ENCODE measurements at places on chromosomes 16 and 17. TPM values are rescaled to one million over a fixed set of nuclear protein-coding genes. Genes with fewer than 3 reads are reported as not detected.

Gene FBXL16
- 1.5 TPM for total RNA-seq

- DNase-seq, result no peak
Observed at GRCh38 chr16:66605979-66606751, 1.7 kb downstream of the CMTM3 start.

- DNase-seq, result no peak
Observed at GRCh38 chr16:54055864-54056263, 230.7 kb downstream of the IRX3 start.

- no peak for DNase-seq
Observed at GRCh38 chr16:23836078-23836403, 258 bp downstream of the PRKCB start.

DNA sequence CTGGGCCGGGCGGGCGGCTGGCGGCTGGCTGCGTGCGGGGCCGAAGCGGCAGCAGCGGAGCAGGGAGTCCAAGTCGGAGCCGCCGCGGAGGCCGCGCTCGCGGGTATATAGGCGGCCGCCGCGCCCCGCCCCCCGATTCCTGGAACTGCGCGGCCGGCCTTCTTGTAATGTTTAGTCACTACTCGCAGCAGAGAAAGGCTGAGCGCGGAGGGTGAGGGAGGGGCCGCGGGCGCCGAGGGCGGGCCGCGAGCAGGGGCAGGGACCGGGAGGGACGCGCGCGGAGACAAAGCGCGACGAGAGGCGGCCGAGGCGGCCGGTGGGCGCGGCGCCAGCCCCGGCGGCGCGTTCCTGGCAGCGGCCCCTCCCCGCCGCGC is at the start of gene SOCS3:
TSS of gene SOCS3 (minus strand) at position 81 of the 374 bp plus-strand sequence. CDS start 982 bp downstream, outside the sequence.
- DNase-seq, result peak; percentile 99

Gene CEP112
- 19.6 TPM for total RNA-seq

DNA sequence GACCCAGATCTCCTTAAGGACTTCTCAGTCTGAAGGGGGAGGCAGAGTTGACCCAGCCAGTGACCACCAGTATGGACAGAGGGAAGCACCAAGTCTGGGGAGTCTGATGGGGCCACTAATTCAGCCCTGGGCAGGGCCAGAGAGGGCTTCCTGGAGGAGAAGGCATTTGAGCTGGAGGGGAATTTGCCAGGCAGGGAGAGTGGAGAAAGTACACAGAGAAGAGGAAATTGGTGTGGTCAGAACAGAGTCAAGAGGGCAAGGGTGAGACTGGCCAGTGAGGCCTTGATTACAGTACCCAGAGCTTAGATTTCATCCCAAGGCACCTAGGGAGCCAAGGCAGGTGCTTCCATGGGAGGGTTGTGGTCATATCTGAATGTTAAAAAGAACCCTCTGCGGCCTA is 36.3 kb downstream of the MYO15A start:
- no peak for DNase-seq

Gene BCL6B
- 8.8 TPM for total RNA-seq

Gene OR1F1
- total RNA-seq, result not detected

Gene GPR139
- not detected for total RNA-seq

Gene GAST
- not detected for total RNA-seq

- DNase-seq, result no peak
Observed at GRCh38 chr16:48459167-48459566, 74.0 kb upstream of the SIAH1 start.

DNA sequence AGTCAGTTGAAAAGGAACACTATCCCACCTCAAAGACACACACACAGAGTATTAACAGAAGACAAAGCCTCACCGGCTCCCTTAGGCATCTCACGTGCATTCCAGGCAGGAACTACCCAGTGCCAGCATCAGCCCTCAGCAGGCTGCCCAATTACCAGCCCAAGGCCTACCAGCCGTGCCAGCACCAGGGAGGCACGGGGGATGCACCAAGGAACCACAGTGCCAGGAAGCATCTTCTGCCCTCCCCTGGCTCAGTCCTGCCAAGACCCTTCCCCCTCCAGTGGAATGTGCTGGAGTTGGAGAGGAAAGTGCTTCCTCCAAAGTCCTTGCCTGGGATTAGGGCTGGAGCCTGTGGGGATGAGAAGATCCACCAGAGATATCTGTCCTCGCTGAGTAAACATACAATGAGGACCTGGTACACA is 11.0 kb upstream of the KRT19 start:
- no peak for DNase-seq

DNA sequence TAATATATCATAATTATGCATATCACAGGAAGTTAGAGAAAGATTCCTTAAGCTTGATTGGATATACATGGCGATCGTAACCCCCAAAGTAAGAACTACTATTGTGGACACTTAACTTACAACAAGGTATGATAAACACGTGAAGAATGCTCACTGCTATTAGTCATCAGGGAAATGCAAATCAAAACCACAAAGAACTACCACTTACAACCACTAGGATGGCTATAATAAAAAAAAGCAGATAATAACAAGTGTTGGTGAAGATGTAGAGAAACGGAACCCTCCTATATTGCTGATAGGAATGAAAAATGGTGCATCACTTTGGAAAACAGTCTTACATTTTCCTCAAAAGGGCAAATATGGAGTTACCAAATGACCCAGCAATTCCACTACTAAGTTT is 265.9 kb downstream of the SLC39A11 start:
- DNase-seq, result no peak

- no peak for DNase-seq
Observed at GRCh38 chr17:69757688-69758430, 317.2 kb upstream of the KCNJ16 start.

DNA sequence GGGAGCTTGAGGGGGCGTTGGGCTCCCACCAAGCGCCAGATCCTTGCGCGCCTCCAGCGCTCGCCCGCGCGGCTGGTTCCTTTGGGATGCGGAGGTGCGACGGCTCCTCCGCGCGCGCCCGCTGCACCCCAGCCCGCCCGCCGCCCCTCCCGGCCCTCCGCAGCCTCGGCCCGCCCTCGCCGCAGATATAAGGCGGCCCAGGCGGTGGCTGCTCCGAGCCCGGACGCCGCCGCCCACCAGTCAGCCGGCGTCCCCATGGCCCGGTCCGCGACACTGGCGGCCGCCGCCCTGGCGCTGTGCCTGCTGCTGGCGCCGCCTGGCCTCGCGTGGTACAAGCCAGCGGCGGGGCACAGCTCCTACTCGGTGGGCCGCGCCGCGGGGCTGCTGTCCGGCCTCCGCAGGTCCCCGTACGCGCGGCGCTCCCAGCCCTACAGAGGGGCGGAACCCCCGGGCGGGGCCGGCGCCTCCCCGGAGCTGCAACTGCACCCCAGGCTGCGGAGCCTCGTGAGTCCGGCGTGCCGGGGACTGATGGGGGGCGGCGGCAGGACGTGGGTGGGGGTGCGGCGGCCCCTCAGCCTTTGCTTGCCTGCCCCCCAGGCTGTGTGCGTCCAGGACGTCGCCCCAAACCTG is at the start of gene NPB:
TSS of gene NPB (plus strand) at position 216 of the 630 bp plus-strand sequence. CDS start at position 256, 40 bp downstream.
- DNase-seq, result no peak

Gene HEXD
- 14.3 TPM for total RNA-seq

DNA sequence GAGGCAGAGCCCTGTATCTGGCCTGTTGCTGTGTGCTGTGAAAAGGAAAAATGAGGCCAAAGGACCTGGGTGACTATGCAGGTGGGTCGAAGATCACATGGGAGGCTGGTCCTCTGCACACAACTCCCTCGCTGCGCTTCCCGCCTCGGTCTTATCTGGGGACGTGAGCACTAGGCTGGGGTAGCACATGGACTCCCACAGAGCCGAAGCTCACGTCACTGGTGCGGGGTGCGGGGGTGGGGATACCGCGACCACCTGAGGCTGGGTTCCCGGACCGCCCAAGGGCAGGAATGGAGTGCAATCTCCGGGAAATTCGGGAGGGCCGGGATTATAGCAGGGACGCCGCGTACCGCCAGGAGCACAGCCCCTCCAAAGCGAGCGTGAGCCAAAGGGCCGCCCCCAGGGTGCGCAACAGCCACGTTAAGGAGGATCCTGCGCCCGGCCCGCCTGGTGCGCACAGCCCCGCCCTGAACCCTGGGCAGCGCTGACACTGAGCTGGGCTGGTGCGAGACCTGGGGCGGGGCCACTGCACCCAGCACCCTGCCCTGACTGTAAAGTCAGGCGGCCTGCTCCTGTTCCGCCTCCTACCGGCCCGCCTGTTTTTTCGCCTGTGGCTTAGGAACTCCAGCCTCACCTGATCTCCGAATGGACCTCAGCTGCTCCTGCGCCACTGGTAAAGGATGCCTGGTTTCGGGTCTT is 4.8 kb downstream of the MT1A start:
- DNase-seq, result no peak

DNA sequence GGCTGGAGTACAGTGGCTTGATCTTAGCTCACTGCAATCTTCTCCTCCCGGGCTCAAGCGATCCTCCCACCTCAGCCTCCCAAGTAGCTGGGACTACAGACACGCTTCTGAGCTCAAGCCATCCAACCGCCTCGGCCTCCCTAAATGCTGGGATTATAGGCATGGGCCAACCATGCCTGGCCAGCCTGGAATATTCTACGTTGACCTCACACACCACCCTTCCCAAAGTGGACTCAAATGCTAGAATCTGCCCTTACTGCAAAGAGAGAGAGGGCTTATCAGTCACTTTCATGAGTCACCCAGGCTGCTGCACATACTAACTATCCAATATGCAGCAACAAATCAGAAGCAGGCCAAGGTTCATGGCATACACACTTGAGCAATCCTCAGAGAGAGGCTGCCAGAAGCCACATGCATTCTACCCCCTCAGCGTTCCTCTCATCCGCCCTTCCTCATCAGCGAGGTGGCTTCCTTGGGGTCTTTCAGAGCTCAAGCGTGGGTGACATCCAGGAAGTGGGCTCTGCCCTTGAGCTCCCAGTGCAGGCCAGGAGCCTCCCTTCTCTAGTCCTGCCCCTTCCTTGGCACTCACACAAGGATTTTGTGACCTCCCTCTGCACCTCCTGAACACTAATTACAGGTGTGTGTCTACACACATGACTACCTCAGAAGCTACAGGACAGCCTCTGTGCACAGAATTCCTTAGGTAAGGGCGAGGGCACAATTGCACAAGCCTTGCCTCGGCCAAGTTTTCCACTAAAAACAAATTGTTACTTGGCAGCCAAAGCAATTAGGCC is 24.8 kb upstream of the SIAH1 start:
- no peak for DNase-seq

DNA sequence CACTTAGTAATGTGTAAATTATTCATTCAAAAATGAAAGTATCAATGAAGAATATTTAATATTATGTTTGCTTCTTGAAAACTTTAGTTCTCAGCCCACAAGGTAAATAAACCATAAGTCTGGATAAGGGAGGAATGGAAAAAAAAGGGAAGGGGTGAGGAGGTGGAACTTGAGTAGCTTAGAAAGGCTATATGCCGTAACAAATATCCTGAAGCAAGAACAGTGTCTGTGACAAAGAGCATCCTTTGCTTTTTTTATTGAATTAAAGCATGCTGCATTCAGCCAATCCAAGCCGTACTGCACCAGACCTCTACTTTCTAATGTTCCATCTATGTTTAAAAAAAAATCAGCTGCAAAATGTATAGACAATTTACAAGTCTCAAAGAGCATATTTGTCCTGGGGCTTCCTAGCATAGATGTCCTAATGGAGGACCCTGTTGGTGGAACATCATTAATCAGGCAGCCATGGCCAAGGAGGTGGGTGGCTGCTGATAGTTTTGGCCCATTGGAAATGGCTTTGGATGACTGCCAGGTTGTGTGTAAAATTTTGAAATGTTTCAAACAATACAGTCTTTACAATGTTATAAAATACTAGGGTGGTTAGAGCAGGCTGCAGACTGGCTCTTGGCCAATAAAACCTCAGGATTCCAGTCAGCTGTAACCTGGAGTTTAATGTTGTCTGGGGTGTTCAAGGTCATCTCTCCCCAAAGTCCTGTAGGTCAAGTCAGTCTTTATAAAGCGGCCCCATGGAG is 895.8 kb upstream of the SOX9 start:
- DNase-seq, result no peak

Gene SAT2
- 60.3 TPM for total RNA-seq

DNA sequence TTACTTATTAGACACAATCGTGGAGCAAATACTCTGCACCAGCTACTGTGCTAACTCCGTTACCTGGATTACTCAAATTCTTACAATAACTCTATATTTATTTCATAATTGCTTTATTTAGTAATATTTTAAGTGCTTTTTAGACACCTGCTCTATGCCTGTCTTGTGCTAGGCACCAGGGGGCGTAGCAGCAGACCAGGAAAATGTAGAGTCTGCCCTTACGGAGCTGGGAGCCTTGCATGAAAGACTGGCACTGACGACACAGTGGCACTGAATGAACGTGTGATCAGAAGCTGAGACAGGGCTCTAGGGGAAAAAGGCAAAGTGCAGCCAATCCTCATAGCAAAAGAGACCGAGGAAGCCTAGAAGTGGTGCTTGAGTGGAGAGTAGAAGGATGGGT is 486.5 kb downstream of the CDH13 start:
- DNase-seq, result no peak

GRCh38 chr17:64771980-64772844 is 110.1 kb upstream of the SMURF2 start:
- peak; percentile 12 for DNase-seq

DNA sequence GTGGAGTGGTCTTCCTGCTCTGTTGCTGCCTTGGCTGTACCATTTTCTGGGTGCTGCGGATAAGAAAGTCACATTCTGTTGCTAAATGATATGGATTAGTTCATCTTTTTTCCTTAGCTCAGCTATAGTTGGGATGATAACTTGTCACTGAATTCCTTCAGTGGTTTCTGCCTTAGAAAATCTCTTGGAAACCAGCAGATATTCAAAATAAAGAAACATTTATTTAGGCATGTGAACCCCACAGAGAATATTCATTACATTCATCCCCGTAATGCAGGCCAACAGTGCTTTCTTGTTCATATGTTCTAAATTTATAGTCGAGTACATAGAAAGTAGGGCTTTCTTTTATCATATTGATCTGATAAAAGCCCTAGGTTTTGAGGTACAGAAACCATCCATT is 151.3 kb downstream of the CYB561 start:
- DNase-seq, result no peak

Gene TBC1D28
- total RNA-seq, result not detected

GRCh38 chr17:16910341-16910740 is 61.6 kb downstream of the TNFRSF13B start:
- peak; percentile 20 for DNase-seq

Gene TMEM132E
- 0.43 TPM for total RNA-seq

Measured in cardiac septum (tissue), 1 donor.